ENCODE measurements at places on chromosomes 6 and 20.

- DNase-seq = no peak
Measured at GRCh38 chr6:100998111-100998510, 117.0 kb upstream of the ASCC3 start.

DNA sequence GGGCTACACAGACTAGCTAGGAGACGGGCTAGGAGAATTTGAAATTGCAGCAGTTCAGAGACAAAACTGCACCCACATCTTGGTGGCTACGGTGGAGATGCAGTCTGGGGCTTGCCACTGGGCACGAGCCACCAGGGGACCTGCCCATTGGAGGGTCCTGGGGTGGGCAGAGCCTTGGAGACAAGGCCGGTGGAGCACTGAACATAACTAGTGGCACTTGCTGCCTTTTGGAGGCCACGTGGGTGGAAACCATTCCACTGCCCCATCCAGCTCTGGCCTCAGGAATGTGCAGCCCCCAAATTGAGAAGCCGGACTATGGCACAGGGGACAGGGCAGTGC lies 113.4 kb downstream of the NFATC2 start:
- no peak for DNase-seq

- DNase-seq = no peak
Measured at GRCh38 chr6:121967631-121968030, 431.8 kb upstream of the HSF2 start.

- no peak for DNase-seq
Measured at GRCh38 chr6:69783108-69783507, 13.7 kb downstream of the LMBRD1 start.

GRCh38 chr6:1713016-1713600 lies 103.4 kb downstream of the FOXC1 start:
- no peak for DNase-seq

DNA sequence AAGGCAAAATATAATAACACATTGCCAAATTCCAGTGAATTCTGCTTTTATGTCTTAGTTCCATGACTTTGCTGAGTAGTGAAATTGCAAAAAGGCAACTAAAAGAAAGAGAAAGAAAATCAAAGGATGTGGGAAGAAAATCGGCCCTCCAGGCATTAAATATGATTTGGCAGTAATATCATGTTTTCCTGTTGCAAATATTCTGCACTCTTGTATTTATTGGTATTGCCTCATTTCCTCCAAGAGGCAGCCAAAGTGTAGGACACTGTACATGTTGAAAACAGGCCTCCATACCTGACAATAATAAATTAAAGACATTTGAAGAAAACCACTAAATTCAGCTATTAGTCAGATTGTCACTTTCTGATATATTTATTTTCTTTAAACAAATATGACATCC lies 460.0 kb upstream of the NOX3 start:
- no peak for DNase-seq

DNA sequence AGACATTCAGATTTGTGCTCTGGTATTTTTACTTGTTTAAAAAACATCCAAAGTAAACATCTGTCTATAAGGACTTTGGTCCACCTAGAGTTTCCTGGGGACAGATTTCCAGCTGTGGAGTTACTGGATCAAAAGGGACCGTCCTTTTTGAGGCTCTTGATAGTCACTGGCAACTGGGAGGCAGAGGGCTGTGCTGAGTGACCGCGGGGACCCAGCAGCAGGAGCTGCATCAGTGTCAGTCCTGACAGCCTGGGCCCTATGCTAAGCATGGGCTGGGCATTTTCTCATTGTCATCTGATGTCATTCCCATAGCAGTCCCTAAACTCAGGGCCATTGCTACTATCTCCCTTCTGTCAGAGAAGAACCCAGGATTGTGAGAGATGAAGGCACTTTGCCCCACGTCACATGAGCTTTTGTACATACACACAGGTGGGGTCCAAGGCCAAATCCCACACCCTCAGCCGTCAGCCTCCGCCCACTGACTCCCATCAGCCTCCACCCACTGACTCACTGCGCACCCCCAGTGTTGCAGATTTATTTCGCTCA lies 293.8 kb downstream of the TAF4 start:
- DNase-seq = no peak

DNA sequence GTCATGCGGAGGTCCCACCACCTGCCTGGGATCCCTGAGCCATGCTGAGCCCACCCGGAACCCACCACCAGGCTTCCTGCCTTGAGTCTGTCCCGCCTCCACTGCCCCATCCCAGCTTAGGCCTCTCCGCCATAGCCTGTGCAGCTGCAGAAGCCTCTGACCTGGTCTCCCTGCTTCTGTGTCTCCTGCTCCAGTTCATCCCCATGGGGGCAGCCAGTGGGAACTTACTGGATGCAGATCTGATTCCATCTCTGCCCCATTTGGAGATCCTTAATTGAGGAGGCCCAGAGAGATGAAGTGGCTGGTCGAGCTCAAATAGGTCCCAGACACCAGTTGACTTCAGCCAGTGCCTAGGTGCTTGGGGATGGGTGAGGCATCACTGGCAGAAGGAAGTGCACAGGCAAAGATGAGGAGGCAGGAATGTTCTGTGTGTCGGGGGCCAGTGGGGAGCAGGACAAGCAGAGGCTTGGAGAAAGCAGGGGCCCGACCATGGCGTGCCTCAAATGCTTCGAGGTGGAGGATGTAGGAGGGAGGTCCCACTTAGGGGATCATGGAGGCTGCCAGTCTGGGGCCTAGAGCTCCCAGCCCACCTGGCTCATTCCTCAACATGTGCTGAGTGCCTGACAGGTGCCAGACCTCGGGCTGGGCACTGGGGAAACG lies 112.8 kb downstream of the TOX2 start:
- no peak for DNase-seq

Data from CD4-positive, CD25-positive, alpha-beta regulatory T cell (primary cell).